ENCODE measurements at places on chromosomes 13 and 19.

DNA sequence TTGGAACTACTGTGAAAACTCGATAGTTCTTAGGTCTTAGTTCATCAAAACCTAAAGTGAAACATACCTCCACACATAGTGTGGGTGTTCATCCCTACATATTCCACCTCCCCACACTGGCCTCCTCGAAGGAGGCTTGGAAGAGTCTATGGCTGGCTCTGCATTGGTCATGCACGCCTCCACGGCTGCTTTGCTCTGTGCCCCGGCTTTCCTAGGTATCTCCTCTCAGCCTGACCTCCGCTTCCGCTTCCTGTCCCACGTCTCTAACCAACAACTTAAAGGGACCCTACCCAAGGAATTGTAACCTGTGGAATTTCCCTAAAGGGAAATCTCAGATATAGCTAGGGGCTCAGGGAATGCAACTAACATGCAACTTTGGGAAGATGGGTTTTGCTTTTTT, 79.7 kb upstream of the MBNL2 start:
- DNase-seq, result no peak

- DNase-seq, result no peak
Observed at GRCh38 chr19:3470500-3471128, 9.7 kb downstream of the SMIM24 start.

DNA sequence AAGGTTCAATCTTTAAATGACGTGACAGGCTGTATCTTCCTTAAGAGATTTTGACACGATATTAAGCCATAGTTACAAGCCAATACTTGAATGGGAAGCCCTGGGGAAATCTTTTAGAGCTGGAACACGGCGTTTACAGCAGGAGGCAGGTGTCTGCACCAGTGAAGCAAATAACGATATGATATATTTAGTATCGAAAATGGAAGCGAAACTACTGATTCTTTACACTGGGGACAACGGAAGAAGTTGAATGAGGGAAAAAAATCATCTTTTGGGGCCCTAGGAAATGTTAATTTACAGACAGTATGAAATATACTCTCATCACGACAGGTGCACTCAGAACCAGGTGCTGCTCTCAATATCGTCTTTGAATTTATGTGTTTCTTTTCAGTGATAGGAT, 793.9 kb upstream of the PCDH20 start:
- DNase-seq, result no peak

DNA sequence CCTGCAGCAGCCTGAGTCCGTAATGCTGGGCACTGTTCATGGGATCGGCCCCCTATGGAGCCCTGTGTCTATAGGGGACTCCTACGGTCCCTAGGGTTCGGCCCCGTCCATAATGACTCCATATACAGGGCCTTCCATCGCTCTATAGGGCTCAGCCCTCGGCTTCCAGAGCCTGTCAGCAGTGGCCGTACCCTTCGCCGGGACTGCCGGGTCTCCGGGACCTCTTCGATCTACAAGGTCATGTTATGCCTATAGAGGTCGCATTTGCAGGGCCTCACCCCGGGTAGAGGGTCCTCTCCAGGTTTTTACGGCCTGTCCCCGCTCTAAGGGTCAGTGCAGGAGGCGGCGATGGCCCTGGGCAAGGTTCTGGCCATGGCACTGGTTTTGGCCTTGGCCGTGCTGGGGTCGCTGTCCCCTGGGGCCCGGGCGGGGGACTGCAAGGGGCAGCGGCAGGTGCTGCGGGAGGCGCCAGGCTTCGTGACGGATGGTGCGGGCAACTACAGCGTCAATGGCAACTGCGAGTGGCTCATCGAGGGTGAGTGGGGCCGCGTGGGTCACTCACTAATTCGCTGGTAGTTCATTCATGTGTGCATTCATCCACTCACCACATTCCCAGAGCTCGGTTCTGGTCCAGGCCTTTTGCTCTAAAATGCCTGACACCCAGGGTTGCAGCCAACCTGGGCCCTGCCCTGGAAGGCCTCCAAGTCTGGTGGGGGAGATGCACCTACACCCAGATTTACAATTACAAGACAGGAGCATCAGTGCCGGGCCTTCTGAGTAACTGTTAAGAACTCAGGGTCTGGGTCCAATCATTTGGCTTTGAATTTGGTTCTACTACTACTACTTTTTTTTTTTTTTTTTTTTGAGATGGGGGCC, 699 bp downstream of the MEGF8 start:
- no peak for DNase-seq

DNA sequence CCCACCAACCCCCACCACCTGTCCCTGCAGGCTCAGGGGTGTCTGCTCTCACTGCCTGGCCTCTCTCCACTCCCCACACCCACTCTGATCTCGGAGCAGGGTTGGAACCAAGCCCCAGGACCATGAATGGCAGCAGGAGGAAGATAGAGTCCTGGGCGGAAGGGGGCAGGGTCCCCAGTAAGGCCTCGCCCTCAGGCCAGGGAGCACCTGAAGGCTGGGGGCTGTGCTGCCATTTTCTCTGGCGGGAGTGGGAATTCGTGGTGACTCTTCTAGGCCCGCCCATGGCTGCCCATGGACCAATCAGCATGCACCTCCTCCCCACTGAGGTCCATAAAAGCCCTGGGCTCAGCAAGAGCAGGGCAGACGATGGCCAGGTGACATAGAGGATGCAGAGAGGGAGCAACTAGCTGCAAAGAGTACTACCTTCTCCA, 25.0 kb downstream of the KBTBD6 start:
- DNase-seq, result no peak

DNA sequence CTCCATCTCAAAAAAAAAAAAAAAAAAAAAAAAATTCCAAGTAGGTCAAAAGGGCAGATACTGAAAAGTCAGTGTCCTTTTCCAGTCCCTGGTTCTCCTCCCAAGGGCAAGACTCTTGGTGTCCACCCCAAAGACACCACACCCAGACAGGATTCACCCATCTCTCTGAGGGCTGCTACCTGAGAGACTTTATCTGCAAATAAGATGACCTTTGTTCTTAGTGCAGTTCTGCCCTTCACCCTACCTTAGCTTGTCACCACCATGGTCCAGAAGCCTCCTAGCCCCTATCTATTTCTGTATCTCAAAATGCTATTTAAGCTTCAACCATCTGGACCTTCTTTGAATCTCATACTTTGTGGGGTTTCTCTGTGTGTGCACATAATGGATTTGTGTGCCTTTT, 4.2 kb upstream of the FBXO27 start:
- no peak for DNase-seq

- no peak for DNase-seq
Observed at GRCh38 chr19:30063650-30064347, 121.8 kb downstream of the URI1 start.

DNA sequence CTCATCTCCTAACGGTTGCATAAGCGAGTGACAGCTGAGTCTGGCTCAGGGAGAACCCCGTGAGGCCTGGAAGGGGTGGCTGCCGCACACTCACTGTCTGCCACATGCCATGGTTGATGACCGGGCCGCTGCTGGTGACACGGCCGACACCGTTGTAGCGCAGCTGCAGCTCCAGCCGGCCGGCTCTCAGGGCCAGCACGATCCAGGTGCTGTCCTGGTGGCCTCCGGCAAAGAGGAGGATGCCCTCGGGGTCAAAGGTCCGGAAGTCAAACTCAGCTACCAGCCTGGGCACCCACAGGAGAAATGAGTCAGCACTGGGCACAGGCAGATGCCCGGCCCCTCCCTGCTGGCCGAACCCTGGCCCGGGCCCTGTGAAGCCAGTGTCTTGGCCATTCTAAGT, 31.7 kb downstream of the GAS6 start:
- no peak for DNase-seq

GRCh38 chr19:49749771-49750170, 13.3 kb downstream of the TSKS start:
- no peak for DNase-seq

- DNase-seq, result no peak
Observed at GRCh38 chr13:33590936-33591335, 227.0 kb upstream of the RFC3 start.

GRCh38 chr13:72121466-72121865, 254.5 kb upstream of the DACH1 start:
- no peak for DNase-seq

- no peak for DNase-seq
Observed at GRCh38 chr13:108943842-108944241, 314.4 kb downstream of the MYO16 start.

GRCh38 chr13:26677156-26677555, 83.4 kb downstream of the GPR12 start:
- no peak for DNase-seq

GRCh38 chr13:47829690-47830089, 171.4 kb downstream of the SUCLA2 start:
- no peak for DNase-seq

DNA sequence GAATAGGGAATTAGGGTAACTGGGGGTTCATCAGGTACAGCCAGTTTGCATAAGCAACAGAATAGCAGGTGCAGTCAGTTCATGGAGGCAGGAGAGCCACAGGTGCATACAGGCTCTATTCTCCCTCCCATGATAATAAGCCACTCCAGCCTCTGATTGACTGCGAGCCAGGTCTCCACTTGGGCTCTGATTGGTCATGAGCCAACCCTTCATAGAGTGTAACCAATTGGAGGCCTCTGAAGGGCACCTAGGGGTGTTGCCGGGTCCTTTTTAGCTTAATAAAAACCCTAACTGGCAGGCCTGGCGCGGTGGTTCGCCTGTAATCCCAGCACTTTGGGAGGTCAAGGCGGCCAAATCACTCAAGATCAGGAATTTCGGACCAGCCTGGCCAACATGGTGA, 8.7 kb upstream of the CKM start:
- DNase-seq, result no peak

DNA sequence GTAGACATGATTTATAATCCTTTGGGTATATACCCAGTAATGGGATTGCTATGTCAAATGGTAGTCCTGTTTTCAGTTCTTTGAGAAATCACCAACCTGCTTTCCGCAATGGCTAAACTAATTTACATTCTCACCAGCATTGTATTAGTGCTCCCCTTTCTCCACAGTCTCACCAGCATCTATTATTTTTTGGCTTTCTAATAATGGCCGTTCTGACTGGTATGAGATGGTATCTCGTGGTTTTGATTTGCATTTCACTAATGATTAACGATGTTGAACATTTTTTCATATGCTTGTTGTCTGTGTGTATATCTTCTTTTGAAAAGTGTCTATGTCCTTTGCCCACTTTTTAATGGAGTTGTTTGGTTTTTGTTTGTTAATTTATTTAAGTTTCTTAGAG, 165.1 kb downstream of the PDS5B start:
- DNase-seq, result no peak

DNA sequence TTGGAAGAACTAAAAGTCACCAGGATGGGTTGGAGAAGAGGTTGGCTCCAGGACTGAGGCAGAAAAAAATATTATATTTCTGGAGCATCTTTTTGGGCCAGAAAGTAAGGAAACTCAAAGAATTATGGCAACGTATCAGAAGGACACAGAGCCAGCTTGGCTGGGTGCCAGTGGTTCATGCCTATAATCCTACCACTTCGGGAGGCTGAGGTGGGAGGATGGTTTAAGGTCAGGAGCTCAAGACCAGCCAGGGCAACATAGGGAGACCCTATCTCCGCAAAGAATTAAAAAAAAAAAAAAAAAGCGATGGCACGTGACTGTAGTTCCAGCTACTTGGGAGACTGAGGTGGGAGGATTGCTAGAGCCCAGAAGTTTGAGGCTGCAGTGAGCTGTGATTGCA, 108.1 kb downstream of the GADD45B start:
- DNase-seq, result no peak

DNA sequence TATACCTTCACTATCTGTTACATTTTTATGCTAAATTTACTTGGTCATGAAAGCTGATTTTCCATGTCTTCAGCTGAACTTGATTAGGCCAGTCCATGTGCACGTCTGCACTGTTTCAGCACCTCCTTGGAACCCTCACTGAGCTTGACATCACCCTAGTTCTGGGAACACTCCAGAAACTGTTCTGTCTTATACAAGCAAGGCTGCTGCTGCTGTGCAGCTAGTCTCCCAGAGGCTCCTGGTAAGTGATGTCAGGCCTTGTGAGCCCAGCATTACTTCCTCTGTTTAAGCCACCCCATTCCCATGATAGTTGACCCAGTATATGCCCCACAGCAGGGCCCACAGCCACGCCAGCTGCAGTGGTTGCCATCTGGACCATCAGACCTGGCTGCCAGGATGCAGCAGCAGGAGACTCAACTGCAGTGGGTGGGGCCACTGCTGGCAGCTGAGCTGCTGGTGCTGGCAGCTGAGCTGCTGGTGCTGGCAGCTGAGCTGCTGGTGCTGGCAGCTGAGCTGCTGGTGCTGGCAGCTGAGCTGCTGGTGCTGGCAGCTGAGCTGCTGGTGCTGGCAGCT, 90.5 kb upstream of the AKAP11 start:
- DNase-seq, result no peak

DNA sequence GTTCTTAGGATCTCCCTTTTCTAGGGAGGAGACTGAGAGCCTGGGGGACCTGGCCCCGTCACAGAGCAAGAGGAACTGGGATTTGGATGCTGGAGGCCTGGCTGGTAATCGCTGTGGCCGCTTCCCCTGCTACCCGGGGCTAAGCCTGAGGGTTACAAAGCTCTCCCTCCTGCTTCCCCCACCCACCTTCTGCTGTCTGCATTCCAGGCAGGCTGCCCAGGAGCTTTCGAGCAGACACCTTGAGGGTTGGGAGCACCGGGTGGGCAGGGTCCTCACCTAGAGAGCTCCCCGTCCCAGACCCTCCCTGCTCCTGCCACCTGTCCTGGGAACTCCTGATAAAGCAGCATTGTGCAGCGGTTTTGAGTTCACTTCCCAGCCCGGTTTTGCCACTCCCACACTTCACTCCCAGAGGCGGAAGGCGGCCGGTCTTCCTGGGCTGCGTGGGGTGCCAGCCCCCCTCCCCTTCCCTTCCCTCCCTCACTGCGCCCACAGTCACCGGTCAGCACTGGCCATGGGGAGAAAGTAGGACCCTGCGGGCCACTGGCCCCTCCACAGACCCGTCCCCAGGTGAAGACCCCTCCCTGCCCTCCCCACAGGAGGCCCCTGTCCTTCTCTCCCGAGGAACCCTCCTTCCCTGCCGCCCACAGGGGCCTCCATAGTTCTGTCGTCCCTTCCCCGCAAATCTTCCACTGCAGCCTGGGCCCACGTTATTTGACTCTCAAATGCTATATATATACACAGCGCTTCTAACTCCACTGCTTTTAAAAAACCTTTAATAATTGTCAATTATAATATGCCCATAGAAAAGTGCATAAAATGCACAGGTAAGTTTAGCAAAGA, 8.1 kb downstream of the PAK4 start:
- no peak for DNase-seq

- DNase-seq, result no peak
Observed at GRCh38 chr13:40969169-40969901, 49.8 kb downstream of the ELF1 start.

DNA sequence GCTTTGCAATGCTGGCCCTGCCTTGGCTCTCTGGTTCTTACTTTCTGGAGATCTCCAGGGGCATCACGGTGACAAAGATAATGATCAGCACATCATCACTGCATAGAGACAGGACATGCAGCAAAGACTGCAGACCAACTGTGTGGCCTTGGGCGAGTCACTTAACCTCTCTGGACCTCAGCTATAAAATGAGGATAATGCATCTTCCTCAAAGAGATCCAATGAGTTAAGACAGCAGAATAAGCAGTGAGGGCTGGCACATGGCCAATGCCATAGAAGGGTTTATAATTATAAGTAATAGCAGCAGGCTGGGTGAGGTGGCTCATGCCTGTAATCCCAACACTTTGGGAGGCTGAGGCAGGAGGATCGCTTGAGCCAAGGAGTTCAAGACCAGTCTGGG, 2.4 kb downstream of the MAG start:
- no peak for DNase-seq

Measured in esophagus squamous epithelium (tissue), 5 donors.